Osteocyte (in vitro differentiated cells): ENCODE measurements at places on chromosomes 4 and X. TPM values are rescaled to one million over a fixed set of nuclear protein-coding genes. Genes with fewer than 3 reads are reported as not detected.

DYNLT3 gene
- total RNA-seq = 27.5 and 28.0 TPM in 2 replicates

FGFBP2 gene
- not detected in 2 replicates for total RNA-seq

GRCh38 chrX:132594129-132594528 lies 105.3 kb upstream of the MBNL3 start:
- no peaks in the 10 kb centered on the region for H3K36me3 ChIP-seq
- peaks cover 9% of the 10 kb centered on the region for H3K27me3 ChIP-seq
- no peak overlapping the region for H3K4me3 ChIP-seq
- H3K27ac ChIP-seq = no peak overlapping the region
- H3K4me1 ChIP-seq = no peaks in the 10 kb centered on the region

- no peaks in the 10 kb centered on the region for H3K36me3 ChIP-seq
- H3K27me3 ChIP-seq = no peaks in the 10 kb centered on the region
- DNase-seq = no peak
- H3K27ac ChIP-seq = peak overlapping the region; percentile 66
- peaks cover 51% of the 10 kb centered on the region for H3K4me1 ChIP-seq
Measured at GRCh38 chr4:26323821-26324220, 3.0 kb downstream of the RBPJ start.

- H3K4me3 ChIP-seq = no peak overlapping the region
- no peak for DNase-seq
- H3K27me3 ChIP-seq = no peaks in the 10 kb centered on the region
- no peaks in the 10 kb centered on the region for H3K36me3 ChIP-seq
- H3K4me1 ChIP-seq = peaks cover 74% of the 10 kb centered on the region
Measured at GRCh38 chr4:157057218-157057617, 18.7 kb upstream of the GLRB start.
